ENCODE measurements at places on chromosomes 2 and 18.

- DNase-seq, result no peak
These were observed 5.2 kb upstream of the CHCHD5 start for GRCh38 chr2:112579241-112579640.

DNA sequence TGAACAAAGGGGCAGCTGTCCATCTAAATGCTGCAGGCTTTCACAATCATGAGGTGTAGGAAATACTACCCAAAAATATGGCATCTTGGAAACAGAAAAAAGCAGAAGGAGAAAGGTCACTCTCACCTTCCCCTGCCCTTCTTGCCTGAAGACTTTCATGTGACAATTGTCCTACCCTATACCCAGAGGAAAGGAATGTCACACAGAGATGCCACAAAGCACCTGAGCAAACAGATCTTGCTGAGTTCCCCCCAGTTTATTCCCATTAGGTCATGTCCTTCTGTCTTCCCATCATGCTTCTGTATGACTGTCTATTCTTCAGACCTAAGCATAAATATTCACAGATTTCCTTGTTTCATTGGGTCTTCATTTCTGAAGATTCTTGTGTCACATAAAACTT lies 116.6 kb upstream of the MSH6 start:
- DNase-seq, result peak; percentile 24

GRCh38 chr2:170883683-170884082 lies 45.4 kb upstream of the GORASP2 start:
- DNase-seq, result no peak

GRCh38 chr18:22846697-22847096 lies 86.4 kb upstream of the RBBP8 start:
- no peak for DNase-seq

GRCh38 chr18:9613550-9614400 lies 584 bp downstream of the PPP4R1 start:
- peak; percentile 70 for DNase-seq

- DNase-seq, result no peak
These were observed 130.4 kb upstream of the CYP26B1 start for GRCh38 chr2:72278046-72278445.

- no peak for DNase-seq
These were observed 325.8 kb downstream of the CYP26B1 start for GRCh38 chr2:71821856-71822255.

- DNase-seq, result no peak
These were observed 178.8 kb downstream of the TTC32 start for GRCh38 chr2:19723021-19723420.

DNA sequence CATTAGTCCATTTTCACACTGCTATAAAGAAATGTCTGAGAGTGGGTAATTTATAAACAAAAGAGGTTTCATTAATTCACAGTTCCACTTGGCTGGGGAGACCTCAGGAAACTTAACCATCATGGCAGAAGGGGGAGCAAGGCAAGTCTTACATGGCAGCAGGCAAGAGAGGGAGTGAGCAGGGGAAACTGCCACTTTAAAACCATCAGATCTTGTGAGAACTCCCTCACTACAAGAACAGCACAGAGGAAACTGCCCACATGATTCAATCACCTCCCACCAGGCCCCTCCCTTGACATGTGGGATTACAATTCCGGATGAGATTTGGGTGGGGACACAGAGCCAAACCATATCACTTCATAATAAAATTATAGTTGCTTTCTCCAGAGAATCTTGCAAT lies 365.5 kb upstream of the ID2 start:
- no peak for DNase-seq

DNA sequence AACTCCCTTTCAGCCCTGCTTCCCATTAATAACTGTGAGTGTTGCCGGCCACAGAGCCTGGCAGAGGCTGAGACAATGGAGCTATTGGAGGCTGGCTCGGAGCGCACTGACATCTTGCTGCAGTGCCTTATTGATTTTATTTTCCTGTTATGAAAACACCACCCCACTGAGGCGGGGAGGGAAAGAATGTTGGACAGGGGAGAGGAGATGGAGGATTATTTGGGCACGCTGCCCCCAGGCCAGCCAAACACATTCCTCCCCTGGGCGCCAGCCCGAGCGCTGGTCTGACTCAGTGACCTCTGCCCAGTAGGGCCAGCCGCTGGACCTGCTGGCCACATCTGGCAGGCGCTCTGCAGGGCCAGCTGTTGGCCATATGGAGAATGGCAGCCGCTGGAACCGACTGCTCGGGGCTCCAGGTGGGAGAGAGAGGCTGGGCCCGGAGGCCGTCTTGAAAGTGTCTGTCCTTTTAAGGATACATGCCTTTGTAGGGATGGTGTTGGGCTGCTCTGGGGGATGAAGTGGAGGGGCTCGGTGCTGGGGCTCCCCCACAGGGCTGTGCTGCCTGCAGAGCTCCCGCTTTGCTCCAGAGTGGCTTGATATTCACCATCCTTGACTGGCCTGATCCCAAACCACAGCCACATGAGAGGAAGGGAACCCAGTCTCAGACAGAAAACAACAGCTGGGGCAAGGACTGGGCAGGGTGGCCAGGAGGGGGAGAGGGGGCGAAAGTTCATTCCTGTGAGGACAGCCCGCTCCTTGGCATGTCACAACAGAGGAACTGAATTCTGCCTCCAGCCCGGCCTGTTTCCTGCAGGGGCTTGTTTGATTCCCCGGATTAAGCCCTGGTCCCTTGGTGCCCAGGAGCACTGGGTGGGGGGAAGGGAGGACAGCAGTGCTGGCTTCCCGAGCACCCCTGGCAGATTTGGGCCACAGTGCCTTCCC lies 179.0 kb downstream of the KLHL29 start:
- no peak for DNase-seq

DNA sequence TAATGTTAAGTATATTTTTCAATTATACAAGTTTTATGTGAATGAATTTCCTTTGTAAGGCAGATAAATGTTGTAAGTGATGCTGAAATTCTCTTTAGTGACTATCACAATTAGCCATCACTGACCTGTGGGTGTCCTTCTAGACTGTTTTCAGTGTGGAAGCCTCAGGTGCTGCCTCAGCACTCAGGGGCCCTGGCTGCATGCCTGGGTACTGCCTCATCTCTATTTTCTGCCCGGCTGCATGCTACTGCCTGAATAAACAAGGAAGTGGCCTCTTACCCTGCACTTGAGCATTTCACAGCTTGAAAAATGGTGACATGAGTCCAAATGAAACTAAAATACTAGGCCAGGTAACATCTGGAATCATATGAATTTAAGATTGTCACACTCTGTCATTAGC lies 787.6 kb upstream of the SALL3 start:
- DNase-seq, result no peak

- no peak for DNase-seq
These were observed 28.4 kb downstream of the MEX3C start for GRCh38 chr18:51168960-51169662.

- no peak for DNase-seq
These were observed 888.4 kb downstream of the TRIB2 start for GRCh38 chr2:13604951-13605661.

GRCh38 chr18:48947560-48947959 lies 3.2 kb downstream of the SMAD7 start:
- DNase-seq, result no peak

DNA sequence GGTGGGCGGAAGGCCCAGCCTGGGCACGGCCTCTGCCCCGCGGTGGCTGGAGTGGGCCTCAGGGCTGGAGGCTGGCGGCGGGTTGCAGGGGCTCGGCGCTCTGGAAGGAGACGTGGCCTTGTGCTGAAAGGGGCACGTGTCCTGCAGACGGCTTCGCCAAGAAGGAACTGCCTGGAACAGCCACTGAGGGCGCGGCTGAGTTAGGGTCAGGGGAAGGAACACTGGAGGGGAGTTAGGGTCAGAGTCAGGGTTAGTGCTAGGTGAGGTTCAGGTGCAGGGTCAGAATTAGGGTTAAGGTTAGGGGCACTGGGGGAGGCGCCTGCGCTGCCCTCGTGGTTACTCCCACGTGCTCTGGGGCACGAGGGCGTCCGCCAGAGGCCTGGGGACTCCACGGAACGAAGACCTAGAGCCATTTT lies 933 bp upstream of the ADNP2 start:
- no peak for DNase-seq

GRCh38 chr18:76699923-76700322 lies 122.4 kb upstream of the ZNF236 start:
- no peak for DNase-seq

DNA sequence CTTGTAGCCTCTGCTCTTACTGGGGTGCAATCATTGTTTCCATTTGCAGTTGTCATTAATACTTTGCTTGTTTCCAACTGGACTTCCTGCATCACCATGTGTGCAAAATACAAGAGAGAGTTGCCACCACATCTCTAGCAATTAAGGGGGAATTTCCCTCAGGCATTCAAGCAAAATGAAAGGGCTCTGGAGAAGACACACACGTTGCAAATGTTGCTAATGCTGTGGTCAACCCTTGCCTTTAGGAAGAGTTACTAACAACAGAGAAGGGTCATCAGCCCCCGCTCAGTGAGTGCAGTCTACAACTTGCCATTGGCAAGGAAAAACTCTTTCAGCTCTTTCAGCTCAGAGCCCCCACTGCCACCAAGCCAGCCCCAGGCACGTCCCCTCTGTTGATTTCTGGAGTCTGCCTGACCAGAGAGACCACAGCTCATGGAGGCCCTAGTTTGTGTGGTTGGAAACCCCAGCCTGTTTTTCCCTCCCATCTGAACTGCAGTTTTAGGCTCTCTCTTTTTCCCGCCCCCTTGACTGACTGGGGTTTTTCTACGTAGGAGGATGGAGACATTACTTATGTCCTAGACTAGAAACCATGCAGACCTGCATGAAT lies 25.9 kb upstream of the GPR45 start:
- no peak for DNase-seq

GRCh38 chr2:158024288-158024898 lies 77.3 kb upstream of the UPP2 start:
- peak; percentile 61 for DNase-seq

DNA sequence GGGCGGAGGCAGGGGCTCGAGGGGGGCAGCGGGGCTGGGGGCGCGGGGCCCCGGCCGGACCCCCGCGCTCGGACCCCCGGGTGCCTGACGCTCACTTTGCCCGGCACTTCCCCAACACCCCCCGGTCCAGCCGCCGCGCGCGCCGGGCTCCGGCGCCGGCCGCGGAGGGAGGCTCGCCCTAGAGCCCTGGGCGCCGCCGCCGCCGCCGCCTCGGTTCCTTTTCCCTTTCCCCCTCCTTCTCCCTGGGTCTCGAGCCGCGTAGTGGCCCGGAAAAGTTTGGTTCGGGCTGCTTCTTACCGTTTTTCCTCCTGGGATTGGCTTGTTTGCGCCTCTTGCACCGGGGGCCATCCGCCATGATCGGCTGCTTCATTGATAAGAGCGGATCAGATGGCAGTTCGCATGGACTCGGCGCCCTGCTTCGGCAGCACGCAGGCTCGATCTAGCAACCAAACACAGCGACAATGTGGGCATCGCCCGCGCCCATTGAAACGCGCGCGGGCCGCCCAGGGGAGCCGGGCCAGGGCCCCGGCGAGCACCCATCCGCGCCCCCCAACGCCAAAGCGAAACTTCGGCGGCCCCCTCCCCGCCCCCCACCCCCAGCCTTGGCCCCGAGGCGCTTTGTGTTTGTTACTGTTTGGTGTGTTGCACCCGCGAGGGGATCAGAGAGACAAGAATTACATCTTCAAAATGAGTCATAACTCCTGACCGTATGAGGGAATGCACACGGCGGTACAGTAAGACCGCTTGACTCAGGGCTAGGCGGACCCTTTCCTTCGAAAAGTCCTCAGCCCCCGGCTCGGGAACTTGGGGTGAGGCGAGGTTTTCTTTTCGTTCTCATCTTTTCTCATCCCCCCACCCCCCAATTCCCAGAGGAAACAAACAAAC lies 2.7 kb downstream of the ZEB2 start:
- DNase-seq, result no peak

DNA sequence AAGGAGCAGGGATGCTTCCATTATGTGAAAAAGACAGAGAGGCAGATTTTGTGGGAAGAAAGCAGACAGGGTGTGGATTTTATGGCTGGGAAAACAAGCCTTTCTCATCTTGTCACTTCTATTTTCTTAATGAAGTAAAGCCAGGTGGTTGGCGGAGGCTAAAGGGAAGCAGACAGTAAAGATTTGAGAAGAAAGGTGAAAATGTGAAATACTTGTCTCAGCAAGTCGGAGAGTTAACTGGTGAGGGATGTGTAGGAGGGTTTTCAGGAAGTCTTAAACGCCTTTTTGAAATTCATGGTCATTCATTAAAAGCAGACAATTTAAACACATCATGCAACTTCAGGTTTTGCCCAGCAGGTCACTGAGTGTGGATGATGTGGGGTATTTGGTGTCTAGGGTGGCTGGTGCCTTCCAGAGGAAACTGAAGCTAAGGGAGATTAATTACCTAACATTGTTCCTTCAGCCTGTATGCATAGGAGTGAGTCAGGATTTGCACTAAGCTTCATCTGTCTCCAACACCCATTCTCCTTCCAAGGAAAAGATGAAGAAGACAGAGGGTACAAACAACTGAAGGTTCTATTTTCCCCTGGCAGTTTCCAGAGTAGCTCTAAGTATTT lies 20.7 kb downstream of the SLC14A2 start:
- DNase-seq, result no peak

GRCh38 chr2:85929096-85930050 lies 40.6 kb upstream of the ST3GAL5 start:
- DNase-seq, result no peak

DNA sequence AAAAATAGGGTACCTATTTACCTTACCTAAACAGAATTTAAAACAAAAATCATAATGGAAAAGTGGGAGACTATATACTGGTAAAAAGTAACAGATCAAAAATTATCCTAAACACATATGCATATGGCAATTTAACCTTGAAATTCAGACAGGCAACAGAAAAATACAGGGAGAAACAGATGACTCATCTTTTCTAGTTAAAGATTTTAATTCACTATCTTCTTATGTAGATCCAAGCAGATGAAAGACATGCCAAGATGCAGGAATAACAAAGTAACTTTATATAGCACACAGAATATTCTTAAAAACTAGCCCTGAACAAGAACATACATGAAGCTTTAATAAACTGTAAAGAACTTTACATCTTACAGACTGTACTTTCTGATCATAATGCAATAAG lies 30.9 kb downstream of the PRPF40A start:
- DNase-seq, result no peak

- no peak for DNase-seq
These were observed 150.7 kb downstream of the USP34 start for GRCh38 chr2:61320181-61320580.

GRCh38 chr2:24635181-24635580 lies 144.1 kb downstream of the NCOA1 start:
- DNase-seq, result no peak

GRCh38 chr2:183126635-183127034 lies 2.4 kb downstream of the NUP35 start:
- DNase-seq, result no peak

- DNase-seq, result no peak
These were observed 76.2 kb upstream of the CHRNA1 start for GRCh38 chr2:174840436-174840835.

DNA sequence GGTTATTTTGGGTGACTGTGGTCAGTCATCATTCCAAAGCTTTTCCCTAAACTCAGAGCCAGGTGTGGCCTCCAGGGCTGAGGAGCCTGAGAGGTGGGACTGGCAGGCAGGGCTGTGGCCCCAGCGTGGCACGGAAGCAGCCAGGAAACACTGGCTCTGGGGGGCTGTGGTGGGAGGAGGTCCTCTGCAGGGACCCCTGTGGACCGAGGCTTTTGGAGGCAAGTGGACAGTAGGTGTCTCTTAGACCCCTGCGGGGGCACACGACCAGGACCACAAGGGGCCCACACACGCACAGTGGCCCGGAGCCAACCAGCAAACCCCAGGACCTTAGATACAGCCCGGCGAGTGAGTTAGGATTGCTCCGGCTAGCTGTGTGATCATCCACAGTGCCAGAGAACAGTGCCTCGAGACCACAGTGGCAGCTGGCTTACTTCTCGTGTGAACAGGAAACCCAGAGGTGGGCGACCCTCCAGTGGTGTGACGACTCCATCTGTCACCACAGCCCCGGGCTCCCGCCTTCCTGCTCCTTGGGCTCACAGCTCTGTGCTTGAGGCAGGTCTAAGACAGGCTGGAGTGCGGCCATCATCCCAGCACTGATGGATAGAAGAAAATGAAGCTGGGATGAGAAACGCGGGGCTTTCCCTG lies 1.6 kb upstream of the RTP5 start:
- DNase-seq, result no peak

Data from Caco-2 (cell line).